Upper lobe of right lung (tissue), 1 donor: ENCODE measurements at places on chromosomes 2 and 18. TPM values are rescaled to one million over a fixed set of nuclear protein-coding genes. Genes with fewer than 3 reads are reported as not detected.

GRCh38 chr2:180124273-180125139, 117.4 kb upstream of the CWC22 start:
- no peak overlapping the region for H3K27ac ChIP-seq
- no peaks in the 10 kb centered on the region for H3K27me3 ChIP-seq
- H3K36me3 ChIP-seq = no peaks in the 10 kb centered on the region

- no peak overlapping the region for H3K27ac ChIP-seq
- no peaks in the 10 kb centered on the region for H3K27me3 ChIP-seq
- no peak for DNase-seq
- H3K36me3 ChIP-seq = peaks cover 98% of the 10 kb centered on the region
- no peak overlapping the region for H3K4me3 ChIP-seq
Observed at GRCh38 chr2:73850009-73850408, 21.2 kb downstream of the STAMBP start.

EFEMP1 gene
- 301 TPM for total RNA-seq

GRCh38 chr18:41170346-41170745, 784.7 kb upstream of the PIK3C3 start:
- H3K27ac ChIP-seq = no peak overlapping the region
- no peaks in the 10 kb centered on the region for H3K27me3 ChIP-seq
- H3K4me1 ChIP-seq = no peaks in the 10 kb centered on the region
- H3K4me3 ChIP-seq = no peak overlapping the region

GRCh38 chr2:203427061-203427460, 98.9 kb downstream of the ABI2 start:
- H3K27me3 ChIP-seq = no peaks in the 10 kb centered on the region
- no peak overlapping the region for H3K27ac ChIP-seq
- DNase-seq = no peak
- no peak overlapping the region for H3K4me3 ChIP-seq
- peaks cover 43% of the 10 kb centered on the region for H3K36me3 ChIP-seq
- H3K4me1 ChIP-seq = no peaks in the 10 kb centered on the region

MTERF4 gene
- 34.6 TPM for total RNA-seq

GNAL gene
- total RNA-seq = 4.3 TPM

- no peaks in the 10 kb centered on the region for H3K36me3 ChIP-seq
- no peaks in the 10 kb centered on the region for H3K27me3 ChIP-seq
- no peaks in the 10 kb centered on the region for H3K4me1 ChIP-seq
- no peak overlapping the region for H3K4me3 ChIP-seq
- no peak overlapping the region for H3K27ac ChIP-seq
Observed at GRCh38 chr2:215290980-215291599, 20.8 kb upstream of the ATIC start.

CETN1 gene
- total RNA-seq = not detected

- DNase-seq = no peak
- H3K36me3 ChIP-seq = no peaks in the 10 kb centered on the region
- no peaks in the 10 kb centered on the region for H3K27me3 ChIP-seq
Observed at GRCh38 chr2:127826047-127826446, 15.1 kb upstream of the WDR33 start.

- H3K4me1 ChIP-seq = no peaks in the 10 kb centered on the region
- no peaks in the 10 kb centered on the region for H3K36me3 ChIP-seq
- peak; percentile 11 for DNase-seq
- no peak overlapping the region for H3K4me3 ChIP-seq
- no peak overlapping the region for H3K27ac ChIP-seq
Observed at GRCh38 chr18:13247506-13247905, 28.9 kb downstream of the LDLRAD4 start.

GRCh38 chr18:58222432-58223125, 178.6 kb downstream of the NEDD4L start:
- H3K4me1 ChIP-seq = peaks cover 29% of the 10 kb centered on the region
- H3K27me3 ChIP-seq = no peaks in the 10 kb centered on the region
- no peak for DNase-seq
- peak overlapping the region; percentile 86 for H3K27ac ChIP-seq
- H3K4me3 ChIP-seq = peak overlapping the region; percentile 44

DNA sequence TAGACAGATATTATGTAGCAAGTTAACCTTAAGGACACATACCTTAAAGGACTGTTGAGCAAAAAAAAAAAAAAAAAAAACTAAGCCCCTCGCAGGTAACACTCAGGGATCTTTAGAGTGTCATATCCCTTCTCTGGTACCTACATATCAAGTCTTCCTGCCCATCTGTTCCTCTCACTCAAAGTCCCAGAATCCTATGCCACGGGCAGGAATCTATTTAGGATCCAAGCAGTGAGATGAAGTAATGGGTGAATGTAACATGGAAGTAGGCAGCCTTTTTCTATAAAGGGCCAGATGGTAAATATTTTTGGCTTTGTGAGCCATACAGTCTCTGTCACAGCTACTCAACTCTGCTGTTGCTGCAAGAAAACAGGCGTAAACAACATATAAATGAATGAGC, 496.7 kb downstream of the STK39 start:
- no peak overlapping the region for H3K4me3 ChIP-seq
- no peak for DNase-seq
- no peaks in the 10 kb centered on the region for H3K4me1 ChIP-seq
- no peaks in the 10 kb centered on the region for H3K36me3 ChIP-seq
- H3K27ac ChIP-seq = no peak overlapping the region
- no peaks in the 10 kb centered on the region for H3K27me3 ChIP-seq

ALPG gene
- total RNA-seq = 0.49 TPM

VAMP5 gene
- 84.8 TPM for total RNA-seq

GRCh38 chr2:218063896-218064295, 5.2 kb upstream of the RUFY4 start:
- H3K27me3 ChIP-seq = no peaks in the 10 kb centered on the region
- no peaks in the 10 kb centered on the region for H3K36me3 ChIP-seq
- H3K4me3 ChIP-seq = no peak overlapping the region

- no peak for DNase-seq
- no peak overlapping the region for H3K4me3 ChIP-seq
- no peaks in the 10 kb centered on the region for H3K36me3 ChIP-seq
- no peaks in the 10 kb centered on the region for H3K27me3 ChIP-seq
- H3K27ac ChIP-seq = no peak overlapping the region
Observed at GRCh38 chr2:18273205-18273604, 287.2 kb downstream of the RDH14 start.

- no peak overlapping the region for H3K4me3 ChIP-seq
- no peaks in the 10 kb centered on the region for H3K27me3 ChIP-seq
- H3K27ac ChIP-seq = no peak overlapping the region
- peak; percentile 34 for DNase-seq
- peaks cover 4% of the 10 kb centered on the region for H3K36me3 ChIP-seq
- H3K4me1 ChIP-seq = peaks cover 5% of the 10 kb centered on the region
Observed at GRCh38 chr2:24832521-24832920, 39.3 kb downstream of the CENPO start.

GRCh38 chr18:8988260-8988871, 114.1 kb upstream of the NDUFV2 start:
- H3K4me1 ChIP-seq = no peaks in the 10 kb centered on the region
- H3K27me3 ChIP-seq = no peaks in the 10 kb centered on the region
- H3K27ac ChIP-seq = no peak overlapping the region
- no peak overlapping the region for H3K4me3 ChIP-seq
- peak; percentile 72 for DNase-seq
- H3K36me3 ChIP-seq = no peaks in the 10 kb centered on the region

GRCh38 chr2:238635647-238636051, 208.9 kb downstream of the ASB1 start:
- H3K27me3 ChIP-seq = no peaks in the 10 kb centered on the region
- no peak overlapping the region for H3K27ac ChIP-seq
- H3K4me1 ChIP-seq = no peaks in the 10 kb centered on the region
- H3K4me3 ChIP-seq = no peak overlapping the region
- no peak for DNase-seq

DNA sequence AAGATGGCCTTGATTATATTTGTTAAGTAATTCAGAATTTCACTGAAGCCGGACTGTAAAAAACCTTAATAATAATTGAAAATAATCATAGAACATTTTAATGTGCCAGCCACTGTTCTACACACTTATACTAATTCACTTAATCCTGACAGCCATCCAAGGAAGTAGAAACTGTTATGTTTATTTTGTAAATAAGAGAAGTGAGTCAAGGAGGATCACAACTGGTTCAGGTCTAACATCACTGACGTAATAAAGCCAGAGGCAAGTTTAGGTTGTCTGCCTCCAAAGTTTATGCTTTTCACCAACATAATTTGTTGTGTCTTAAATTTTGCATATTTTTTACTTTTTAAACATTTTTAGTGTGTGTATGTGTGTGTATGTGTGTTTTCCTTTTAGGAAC, 436.1 kb downstream of the LRRTM4 start:
- DNase-seq = no peak
- no peaks in the 10 kb centered on the region for H3K36me3 ChIP-seq
- no peak overlapping the region for H3K4me3 ChIP-seq
- H3K27me3 ChIP-seq = no peaks in the 10 kb centered on the region
- H3K4me1 ChIP-seq = no peaks in the 10 kb centered on the region

- no peaks in the 10 kb centered on the region for H3K27me3 ChIP-seq
- H3K27ac ChIP-seq = no peak overlapping the region
- DNase-seq = no peak
- no peaks in the 10 kb centered on the region for H3K36me3 ChIP-seq
Observed at GRCh38 chr18:78692105-78692504, 287.5 kb upstream of the SALL3 start.
